ENCODE measurements at places on chromosomes 1 and 21.

- DNase-seq, result peak; percentile 42
These were observed 637 bp downstream of the LYPLA2 start for GRCh38 chr1:23791516-23792047.

GRCh38 chr21:30478004-30478403 is 2.2 kb downstream of the KRTAP19-1 start:
- DNase-seq, result no peak

- no peak for DNase-seq
These were observed 31.7 kb upstream of the HAO2 start for GRCh38 chr1:119336848-119337247.

GRCh38 chr1:35605867-35606182 is 32.7 kb downstream of the TFAP2E start:
- DNase-seq, result no peak

DNA sequence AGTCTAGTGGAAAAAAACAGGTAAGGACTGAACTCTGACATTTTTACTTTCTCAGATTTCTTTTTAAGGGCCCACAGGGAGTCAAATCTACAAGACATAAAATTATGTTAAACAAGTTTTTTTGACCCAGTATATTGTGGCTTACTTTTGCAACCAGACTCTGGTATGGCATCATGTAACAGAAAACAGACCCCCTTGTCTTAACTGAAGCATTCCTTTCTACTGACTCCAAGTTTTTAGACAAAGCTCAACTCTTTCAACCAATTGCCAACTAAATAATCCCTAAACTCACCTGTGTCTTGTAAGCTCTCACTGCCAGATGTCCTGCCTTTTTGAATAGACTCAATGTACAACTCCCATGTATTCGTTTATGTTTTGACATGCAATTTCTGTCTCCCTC is 64.3 kb downstream of the FASLG start:
- DNase-seq, result no peak

DNA sequence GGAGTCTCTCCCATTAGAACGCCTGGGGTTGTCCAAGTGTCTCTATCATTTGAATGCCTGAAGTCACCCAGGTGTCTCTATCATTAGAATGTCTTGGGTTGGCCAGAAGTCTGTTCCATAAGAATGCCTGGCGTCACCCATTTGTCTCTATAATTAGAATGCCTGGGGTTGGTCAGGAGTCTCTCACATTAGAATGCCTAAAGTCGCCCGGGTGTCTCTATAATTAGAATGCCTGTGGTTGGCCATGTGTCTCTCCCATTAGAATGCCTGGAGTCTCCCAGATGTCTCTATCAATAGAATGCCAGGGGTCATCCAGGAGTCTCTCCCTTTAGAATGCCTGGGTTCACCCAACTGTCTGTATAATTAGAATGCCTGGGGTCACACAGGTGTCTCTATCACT is 54.5 kb downstream of the RNF187 start:
- no peak for DNase-seq

- DNase-seq, result peak; percentile 24
These were observed 3.1 kb downstream of the LRP8 start for GRCh38 chr1:53324728-53325297.

- DNase-seq, result peak; percentile 92
These were observed 8.7 kb upstream of the GPR161 start for GRCh38 chr1:168145184-168146159.

DNA sequence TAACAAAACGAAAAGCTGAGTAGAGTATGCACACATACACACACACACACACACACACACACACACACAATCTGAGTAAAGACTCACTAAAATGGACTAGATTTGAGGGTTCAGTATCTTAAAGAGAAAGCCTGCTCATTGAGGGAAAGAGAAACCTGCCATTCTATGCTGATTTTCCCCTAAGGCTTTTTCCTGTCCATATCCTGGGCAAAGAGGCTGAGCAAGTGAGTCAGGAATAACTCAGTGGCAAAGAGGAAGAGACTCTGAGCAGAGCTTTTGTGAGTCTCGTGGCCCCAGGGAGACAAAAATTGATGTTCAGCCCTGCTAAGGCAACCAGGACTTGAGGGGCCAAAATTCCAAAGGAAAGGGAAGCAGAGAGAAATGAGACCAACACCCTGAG is 37.3 kb upstream of the RUNX1 start:
- DNase-seq, result no peak

DNA sequence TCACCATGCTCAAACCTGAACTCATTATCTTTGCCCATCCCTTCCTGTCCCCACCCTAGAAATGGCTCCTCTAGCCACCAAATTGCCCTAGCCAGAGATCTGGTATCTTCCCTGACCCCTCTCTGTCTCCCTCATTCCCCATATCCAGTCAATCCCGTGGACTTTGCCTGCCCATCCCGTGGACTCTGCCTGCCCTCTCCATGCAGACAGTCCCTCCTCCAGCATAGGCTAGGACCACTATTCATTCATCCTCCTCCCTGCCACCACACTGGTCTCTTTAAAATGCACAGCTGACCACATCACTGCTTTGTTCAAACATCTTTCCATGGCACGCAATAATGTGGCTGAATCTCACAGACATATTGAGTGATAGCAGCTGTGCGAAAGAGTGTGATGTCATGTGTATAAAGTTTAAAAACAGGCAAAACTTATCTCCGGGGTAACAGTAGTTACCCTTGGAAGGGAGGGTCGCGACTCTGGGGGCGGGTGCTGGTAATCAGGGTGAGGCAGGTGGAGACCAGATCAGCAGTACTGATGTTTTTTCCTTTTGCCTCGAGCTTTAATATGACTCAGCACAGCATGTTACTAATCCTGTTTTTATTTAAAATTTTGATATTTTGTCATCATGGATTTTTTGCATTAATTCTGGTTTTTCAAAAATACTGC is 4.8 kb upstream of the SLC2A1 start:
- DNase-seq, result no peak

GRCh38 chr1:31509124-31510072 is 66.9 kb upstream of the TINAGL1 start:
- DNase-seq, result peak; percentile 49

DNA sequence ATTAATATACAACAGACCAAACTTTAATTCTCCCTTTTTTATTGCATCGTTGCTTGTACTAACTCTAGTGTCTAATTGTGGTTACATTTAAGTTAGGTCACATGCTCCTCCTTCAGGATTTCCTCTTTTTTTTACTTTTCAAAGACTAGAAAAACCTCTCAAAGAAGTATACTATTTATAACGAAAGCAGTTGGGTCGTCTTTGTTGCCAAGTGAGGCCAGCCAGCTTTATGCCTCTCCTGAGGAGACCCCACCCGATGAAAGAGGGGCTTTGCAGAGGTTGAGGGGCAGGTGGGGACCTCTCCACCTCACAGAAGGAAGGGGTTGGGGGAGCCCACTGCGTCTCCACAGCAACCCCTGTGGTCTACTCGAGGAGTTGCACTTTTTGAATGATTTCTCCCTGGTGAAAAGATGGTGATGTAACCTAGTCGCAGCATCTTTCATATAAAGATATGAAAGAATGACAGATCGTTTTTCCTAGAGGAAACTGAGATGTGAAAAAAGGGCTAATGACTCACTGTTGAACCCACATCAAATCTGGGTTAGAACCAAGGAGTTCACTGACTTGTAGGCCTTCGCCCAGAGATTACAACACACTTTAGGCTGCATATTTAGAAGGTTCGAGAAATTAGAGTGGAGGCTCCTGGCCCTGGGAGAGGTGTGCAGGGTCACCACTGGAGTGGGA is 6.4 kb downstream of the TGFB2 start:
- DNase-seq, result peak; percentile 48

DNA sequence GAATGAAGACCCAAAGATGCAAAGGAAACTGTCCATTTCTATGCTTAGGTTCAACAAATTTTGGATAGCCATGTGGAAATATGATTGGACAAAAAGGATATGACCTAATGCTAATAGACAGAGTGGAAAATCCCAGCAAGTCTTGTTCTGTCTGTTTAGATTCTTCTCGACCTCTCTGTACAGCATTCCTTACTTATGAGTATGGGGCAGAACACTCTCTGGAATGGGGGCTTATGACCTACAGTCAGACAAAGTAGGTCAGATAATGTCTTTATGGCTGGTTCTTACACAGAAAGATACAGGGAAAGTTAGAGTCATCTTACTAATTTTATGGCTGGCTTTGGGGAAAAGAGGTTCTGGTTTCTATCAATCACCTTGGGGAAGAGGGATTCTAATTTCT is 2.8 kb downstream of the GCSAML start:
- DNase-seq, result no peak

DNA sequence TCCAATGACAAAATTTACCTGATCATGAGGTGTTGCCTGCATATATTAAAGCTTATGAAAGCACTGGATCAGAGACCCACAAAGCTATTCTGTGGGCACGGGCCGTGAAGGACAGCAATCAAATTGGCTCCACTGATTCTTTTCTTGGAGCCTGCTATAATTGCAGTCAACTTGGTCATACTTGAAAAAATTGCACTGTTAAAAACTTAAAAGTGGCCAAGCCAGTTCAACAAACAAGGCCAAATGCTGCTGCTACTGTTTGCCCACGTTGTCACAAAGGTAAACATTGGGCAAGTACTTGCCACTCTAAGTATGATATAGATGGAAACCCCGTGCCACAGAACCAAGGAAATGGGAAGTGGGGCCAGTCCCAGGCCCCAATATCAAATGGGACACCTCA is 37.8 kb downstream of the CYP4A11 start:
- DNase-seq, result no peak

DNA sequence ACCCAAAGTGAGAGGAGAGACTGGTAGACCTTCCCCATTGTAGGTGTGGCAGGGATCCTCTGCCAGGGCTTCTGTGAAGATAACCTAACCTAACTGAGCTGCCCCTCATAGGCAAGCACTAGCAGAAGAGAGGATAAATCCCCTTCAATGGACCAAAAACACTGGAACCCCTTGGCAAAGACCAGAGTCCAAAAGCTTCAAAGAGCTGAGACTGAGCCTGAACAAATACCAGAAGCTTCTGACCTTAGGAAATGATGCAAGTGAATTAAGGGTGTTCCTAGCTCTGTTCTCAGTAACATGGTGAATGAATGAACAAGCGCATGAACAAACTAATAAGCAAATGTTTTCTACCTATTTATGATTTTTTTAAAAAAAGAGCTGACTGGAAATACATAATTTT is 123.2 kb downstream of the RRAGC start:
- no peak for DNase-seq

GRCh38 chr1:230068952-230069684 is 2.1 kb downstream of the GALNT2 start:
- DNase-seq, result peak; percentile 28

GRCh38 chr1:223752721-223753515 is 40.6 kb downstream of the CAPN2 start:
- peak; percentile 24 for DNase-seq

DNA sequence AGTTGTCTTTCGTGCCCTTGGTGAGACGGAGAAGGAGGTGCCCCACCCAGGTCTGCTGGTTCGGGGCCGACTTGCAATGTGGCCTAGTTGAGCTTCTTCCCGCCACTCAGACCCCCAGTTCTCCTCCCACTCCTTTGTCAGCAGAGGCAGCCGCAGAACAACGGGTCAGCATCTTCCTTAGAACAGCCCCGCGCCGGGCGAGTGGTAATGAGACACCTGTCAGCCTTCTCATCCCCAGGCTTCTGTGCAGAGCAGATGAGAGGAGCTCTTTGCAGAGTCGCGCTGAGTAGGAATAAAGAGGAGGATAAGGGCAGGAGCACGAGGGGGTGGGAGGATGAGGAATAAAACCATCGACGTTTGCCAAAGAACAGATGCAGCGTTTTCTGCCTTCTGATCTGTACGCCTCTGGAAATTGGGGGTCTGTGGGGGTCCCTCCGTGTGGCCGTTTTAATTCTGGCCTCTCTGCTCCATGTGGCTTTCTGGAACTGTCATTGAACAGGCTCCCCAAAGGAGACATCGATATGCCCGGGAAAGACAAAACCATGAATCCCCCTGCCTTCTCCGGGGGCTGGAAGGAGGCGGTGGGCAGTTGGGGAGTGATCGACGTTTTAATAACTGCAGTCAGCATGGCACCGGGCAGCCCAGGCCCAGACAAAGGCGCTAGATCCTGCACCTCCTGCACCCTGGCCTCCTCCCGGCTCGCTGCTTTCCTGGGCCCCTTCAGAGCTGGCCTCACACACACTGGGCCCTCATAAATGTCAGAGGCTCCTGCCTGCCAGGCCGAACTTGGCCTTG is 27.5 kb upstream of the IGSF21 start:
- DNase-seq, result no peak

DNA sequence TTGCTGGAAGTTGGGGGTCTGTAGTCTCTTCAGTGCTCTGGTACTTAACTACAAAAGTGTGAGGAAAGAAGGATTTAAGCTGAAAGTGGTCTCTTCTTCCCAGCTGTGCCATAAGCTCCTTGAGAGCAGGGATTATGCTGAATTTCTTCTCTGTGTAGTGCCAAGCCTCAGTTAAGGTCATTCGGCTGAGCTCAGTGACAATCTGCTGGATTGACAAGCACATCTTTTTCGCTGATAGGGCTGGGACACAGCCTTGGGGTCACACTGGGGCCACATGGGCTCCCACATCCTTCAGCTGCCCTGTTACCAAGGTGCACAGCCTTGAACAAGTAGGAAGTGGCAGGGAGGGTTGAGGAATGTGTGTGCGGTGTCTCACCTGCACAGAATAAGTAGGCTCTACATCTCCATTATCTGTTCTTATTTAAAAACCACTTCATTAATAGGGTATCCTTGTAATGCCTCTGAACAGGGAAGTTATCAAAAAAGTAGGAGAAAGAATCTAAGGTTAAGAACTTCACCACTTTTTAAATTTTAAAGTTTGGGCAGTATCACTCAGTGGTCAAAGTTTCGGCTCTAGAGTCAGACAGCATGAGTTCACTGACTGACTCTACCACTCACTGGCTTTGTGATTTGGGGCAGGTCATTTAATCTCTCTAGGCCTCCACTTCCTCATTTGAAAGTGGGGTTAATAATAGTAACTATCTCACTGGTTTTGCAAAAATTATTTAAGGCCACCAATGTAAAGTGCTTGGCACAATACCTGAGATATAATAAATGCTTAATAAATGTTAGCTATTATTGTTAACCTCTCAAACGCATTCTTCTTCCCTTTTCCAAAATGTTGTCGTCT is 10.3 kb downstream of the ZBTB40 start:
- DNase-seq, result no peak

DNA sequence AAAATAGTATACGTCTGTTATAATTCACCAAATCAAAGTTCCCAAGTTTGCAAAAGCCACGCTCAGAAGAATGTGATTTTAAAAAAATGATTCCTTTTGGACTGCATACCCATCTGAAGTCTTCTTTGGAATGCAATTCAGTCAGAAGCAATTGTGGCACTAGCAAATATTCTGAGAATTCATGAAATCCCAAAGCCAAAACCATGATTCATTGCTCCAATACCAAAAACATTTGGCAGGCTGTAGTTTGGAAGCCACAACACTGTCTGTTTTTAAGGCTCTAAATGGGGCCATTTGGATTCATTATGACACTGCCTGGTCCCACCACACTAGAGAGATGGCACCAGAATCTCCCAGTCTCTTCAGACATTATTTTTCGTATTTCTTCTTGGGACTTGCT is 21.8 kb upstream of the LRRC53 start:
- no peak for DNase-seq

DNA sequence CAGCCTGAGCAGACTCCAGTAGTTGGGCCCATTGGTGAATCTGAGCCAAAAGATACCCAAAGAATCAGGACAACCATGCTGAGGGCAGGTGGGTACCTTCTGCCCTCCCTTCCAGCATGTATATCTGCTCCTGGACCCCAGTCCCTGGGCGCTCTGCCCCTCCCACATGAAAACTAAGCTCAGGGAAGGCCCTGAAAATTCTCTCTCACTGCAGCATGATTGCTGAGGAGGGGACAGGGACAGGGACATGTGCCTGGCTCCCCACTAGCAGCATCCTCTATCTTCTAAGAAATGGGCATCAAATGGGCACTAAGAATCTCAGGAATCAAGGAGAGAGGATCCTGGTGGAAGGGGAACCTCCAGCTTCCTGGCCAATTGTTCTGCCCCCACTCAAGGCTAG is 446.0 kb downstream of the MATN1 start:
- DNase-seq, result no peak

GRCh38 chr21:21751286-21751685 is 753.1 kb downstream of the NCAM2 start:
- DNase-seq, result no peak

All from NB4 (cell line).